AML-193 (cell line): ENCODE measurements at places on chromosomes 12 and 14.

- DNase-seq = no peak
Observed at GRCh38 chr14:68669603-68670358, 123.1 kb downstream of the ZFP36L1 start.

GRCh38 chr12:89101440-89101839, 250.9 kb downstream of the DUSP6 start:
- no peak for DNase-seq

GRCh38 chr12:69984241-69984640, 159.2 kb downstream of the MYRFL start:
- DNase-seq = no peak

DNA sequence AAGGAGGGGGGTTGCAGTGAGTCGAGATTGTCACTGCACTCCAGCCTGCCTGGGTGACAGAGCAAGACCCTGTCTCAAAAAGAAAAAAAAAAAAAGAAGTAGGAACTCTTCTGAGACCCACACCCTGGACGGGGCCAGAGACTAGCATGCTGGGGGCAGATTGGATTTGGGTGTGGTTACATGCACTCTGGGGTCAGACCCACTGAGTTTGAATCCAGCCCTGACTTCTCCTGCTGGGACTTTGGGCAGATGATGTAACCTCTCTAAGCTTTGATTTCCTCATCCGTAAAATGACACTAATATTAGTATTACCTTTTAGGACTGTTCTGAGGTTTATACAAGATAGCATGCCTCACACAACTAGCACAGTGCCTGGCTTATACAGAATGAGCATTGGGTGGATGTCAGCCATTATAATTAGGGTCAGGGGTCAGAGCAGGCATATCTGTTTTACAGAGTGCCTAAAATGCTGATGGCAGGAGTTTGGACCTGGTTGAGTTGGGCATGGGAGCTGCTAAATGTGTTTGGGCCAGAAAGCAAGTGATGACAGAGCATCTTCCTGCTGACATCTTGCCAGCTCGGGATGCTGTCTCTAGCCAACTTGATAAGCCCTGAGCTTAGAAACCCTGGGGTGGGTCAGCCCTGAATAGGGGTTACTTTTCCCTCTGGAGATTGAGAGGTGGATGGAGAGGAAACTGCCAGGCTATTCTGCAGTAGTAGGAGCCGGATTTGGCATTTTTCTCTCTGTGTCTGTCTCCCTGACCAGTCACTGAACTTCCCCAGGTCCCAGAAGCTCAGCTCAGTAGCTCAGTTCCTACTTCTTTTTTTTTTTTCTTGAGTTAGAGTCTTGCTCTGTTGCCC, 15.5 kb downstream of the TPCN1 start:
- no peak for DNase-seq

- no peak for DNase-seq
Observed at GRCh38 chr14:85146779-85147178, 383.2 kb upstream of the FLRT2 start.

DNA sequence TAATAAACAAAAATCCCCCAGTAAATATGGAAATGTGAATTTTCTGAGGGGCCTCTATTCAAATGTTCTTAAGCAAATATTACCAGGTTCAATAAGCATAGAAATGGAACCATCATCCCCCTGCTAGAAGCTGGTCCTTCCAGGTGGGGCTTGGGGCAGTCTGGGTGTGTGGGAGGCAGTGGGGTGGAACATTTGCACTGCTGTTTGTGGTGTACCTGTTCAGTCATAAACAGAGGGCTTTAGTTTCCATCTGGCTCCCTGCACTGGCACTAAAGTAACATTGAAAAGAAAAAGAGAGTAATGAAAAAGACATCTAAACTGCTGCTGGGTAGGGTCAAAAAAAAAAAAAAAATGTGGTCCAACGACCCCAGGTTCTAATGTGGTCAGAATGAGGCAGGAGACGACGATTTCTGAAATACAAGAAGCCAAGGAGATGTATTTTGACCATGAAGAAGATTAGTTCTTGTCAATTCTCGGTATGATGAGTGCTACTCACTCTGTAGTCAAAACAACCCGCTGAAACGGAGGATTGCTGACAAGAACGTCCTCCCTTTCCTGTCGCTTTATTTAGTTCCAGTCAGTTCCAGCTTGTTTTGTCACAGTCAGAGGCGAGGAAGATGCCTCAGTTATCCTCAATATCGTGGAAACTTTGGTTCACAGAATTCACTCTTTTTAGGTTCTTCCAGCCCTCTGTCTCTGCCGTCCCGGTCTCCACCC, 44.2 kb upstream of the MANSC4 start:
- DNase-seq = no peak

DNA sequence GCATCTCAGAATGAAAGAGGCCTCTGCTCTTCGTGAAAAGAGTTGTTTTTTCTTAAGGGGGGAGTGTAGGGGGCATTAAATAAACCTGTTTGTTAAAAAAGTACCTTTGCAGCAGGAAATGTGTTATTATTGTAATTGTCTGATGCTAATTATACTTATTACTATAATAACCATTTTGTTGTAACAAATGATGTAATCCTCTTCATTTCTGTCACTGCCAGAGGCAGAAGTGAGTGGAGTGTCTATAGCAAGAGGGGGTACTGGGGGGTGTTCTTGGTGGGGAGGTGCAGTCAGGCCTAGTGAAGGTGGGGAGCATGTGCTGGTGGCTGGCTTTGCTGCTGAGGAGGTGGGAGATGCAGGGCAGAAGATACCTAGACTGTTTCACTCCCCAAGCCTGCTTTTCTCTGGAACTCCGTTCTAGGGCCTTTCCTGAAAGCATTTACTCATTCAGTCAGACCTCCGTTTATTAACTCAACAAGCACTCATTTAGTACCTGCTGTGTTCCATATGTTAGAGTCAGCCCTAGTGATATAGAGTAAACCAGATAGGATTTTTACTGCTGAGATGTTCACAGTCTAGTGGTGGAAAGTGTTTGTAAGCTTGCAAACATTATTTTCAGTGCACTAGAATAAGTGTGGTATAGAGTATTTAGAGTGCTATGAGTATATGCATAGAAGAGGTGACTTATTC, 77.5 kb upstream of the CISTR start:
- DNase-seq = no peak

- DNase-seq = no peak
Observed at GRCh38 chr14:85178864-85179263, 351.1 kb upstream of the FLRT2 start.

DNA sequence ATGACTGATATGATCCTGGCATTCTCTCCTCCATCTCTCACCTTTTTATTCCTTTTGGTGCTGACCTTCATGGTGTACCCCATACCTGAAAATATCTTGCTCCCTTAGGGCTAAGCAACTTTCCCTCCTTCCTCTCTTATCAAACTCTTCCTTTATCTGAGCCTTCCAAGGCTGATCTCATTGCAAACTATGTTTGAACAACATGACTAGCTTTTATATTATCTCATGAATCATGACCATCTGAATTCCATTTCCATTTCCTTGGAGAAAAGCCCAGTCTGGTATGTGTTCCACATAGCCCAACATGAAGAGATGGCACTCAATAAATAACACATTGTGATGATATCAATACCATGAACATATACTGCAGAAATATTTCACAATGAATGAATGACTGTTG, 111.6 kb downstream of the TSPAN8 start:
- DNase-seq = no peak

DNA sequence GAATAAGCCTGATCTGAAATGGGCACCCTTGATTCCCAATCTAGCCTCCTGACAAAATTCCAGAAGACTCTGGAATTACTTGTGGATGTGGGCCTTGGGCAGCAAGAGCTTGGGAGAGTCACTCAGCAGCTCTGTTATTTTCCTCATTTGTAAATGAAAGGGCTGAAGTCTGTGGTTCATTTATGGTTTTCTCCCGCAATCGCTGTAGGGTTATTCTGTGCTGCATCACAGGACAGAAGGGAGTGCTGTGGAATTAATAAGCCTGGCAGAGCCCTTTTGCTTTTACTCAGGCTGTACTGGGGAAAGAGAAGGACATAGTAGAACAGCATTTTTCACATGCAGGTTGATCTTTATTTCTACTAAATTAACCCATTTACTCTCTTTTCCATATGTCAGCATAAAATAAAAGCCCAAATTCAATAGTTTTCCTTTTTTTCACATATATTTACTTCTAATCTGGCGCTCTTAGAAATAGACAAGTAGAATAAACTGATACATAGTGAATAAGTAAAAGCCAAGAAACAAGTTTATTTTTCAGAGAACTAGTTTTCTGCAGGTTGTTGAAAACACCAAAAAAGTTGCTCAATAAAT, 49.2 kb downstream of the DUSP16 start:
- no peak for DNase-seq

DNA sequence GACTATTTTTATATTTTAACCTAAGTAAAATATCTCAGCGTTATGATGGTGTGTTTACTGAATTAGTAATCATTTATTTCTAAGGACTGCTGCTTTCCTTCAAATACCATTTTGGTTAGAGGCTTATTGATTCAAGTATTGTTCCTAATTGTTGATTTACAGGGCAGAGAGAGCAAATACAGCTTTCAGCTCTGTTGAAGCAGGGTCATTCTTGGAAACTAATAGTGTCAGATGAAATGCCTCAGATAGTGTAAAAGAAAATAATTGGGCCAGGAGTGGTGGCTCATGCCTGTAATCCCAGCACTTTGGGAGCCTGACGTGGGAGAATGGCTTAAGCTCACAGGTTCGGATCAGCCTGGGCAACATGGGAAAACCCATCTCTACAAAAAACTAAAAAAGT, 249.3 kb downstream of the FUT8 start:
- no peak for DNase-seq

DNA sequence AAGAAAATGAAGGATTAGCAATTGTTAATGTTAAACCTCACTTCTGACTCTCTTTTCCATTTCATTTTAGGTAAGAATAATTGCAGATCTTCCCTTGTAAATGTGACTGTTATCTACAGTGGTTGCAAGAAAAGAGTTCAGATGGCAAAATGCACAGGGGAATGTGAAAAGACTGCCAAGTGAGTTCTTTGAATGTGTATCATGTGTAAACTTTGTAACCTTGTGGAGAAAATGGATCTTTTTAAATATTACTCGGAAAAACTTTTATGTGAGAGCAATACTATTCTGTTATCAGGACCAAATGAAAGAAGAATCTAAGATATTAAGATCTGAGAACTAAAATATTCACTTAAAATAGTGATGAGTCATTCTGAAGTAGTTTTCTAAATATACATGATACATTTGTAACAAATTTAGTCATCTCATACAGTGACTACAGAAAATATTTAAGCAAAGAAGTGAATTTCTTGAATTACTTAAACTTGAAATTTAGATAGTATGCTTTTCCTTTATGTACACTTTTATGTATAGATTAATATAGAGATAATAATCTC, 122.5 kb upstream of the CNTN1 start:
- no peak for DNase-seq

- DNase-seq = no peak
Observed at GRCh38 chr12:101866615-101867373, 10.6 kb upstream of the DRAM1 start.
